ENCODE measurements at places on chromosomes 1 and 21. TPM values are rescaled to one million over a fixed set of nuclear protein-coding genes. Genes with fewer than 3 reads are reported as not detected.

Gene HSD11B1
- 88.5 TPM for total RNA-seq

- DNase-seq: no peak
Measured at GRCh38 chr1:178142806-178143205, 48.9 kb downstream of the RASAL2 start.

GRCh38 chr1:43541721-43542401 lies 11.2 kb downstream of the PTPRF start:
- peak; percentile 87 for DNase-seq

DNA sequence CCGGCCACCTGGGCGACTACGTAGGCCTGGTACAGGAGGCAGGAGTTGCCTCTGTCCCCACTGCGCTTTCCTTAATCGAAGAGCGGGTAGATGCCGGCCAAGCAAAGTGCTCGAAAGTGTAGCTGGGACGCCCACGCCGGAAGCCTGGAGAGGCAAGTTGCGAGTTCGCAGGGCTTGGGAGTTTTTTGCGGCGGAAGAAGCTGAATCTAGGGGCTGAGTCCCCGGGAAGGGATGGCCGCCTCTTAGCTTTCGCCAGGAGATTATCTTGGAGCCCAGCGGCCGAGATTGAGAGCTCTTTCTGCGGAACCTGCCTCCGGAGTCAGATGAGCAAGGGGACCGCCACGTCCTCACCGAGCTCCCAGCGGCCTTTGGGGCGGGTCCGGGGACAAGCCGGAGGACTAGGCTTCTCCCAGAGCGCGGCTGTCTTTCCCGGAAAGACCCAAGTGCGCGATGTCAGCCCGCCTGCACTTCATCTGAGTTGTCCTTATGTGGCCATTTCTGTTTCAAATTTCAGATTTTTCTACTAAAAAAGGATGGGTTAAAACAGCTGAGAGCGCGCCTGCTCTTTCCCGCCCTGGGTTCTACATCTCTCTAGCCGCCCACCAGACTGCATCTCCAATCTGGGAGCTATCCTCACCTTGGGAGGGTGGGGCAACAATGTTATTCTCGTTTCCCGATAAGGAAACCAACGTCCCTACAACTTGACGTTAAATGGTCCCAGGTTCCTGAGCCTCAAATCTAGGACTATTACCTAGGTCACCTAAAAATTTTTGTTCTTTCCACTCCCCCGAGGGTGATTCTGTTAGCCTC lies 12.4 kb upstream of the TBX15 start:
- DNase-seq: no peak

- no peak for DNase-seq
Measured at GRCh38 chr1:168223681-168224540, 1.9 kb upstream of the SFT2D2 start.

- DNase-seq: no peak
Measured at GRCh38 chr1:5297180-5297885, 642.9 kb downstream of the AJAP1 start.

DNA sequence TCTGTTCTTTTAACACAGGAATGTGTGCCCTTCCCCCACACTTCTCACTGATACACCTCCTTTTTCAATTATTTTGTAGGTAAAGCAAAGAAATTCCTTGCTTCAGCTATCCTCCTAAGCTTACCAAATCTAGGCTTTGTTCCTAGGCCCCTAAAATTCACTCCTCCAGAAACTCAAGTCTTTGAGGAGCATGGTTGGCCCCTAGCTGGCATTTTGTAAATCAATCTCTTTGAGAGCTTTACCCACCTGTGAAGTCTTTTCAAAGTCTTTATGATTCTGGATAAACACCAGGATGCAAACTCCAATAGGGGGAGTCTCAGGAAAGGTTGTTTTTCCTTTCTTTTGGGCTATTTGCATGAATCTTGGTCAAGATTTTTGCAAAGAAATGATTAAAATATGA lies 82.9 kb upstream of the ZNF644 start:
- DNase-seq: no peak

DNA sequence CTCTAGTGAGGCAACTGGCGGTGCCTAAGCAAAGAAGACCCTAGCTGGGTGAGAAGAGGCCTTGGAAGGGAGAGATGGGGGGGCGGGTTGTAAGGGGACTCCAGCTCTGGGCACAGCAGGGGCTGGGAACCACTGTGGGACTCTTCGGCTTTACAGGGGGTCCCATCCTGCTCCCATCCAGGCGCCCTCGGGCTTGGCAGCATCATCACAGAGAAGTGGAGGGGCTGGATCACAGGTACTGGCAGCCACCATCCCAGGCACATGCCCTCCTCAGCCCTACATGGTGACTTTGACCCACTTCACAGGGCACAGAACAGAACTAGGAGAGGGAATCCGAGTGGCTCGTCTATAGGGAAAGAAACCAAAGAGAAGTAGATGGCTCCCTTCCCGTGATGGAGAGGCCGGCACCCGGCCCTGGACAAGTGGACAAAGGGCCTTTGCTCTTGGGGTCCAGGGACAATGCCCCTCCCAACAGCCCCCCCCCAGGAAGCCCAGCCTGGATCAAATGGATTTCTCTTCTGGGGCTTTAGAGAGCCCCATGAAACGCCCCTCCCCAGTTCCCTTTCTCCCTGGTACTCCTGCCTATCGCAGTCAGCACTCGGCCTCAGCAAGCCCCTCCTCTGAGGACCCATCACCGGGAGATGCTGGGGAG lies 54.0 kb upstream of the ECE1 start:
- DNase-seq: no peak

Gene MAP3K21
- 6.3 TPM for total RNA-seq

Gene CCSAP
- 16.6 TPM for total RNA-seq

DNA sequence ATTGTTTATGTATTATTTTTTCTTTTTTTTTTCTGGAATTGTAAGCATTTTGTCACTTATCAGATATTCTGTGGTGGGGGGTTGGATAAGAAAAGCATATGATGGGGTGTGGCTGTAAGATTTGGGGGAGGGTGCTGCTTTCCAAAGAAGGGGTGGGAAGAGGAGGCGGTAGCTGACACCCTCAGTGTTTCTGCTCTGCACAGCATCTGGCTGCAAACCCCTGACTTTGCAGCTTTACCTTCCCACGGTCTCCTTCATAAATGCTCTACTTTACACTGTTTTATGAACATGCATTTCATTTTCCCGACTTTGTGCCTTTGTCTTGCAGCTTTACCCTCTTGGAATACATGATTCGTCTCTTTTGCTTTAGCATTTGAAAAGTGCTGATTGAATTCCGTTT lies 7.6 kb downstream of the FMN2 start:
- no peak for DNase-seq

- no peak for DNase-seq
Measured at GRCh38 chr1:117290890-117291289, 76.4 kb upstream of the MAN1A2 start.

- DNase-seq: no peak
Measured at GRCh38 chr1:215835951-215836350, 268.8 kb downstream of the KCTD3 start.

- DNase-seq: no peak
Measured at GRCh38 chr1:31523012-31523411, 53.3 kb upstream of the TINAGL1 start.

DNA sequence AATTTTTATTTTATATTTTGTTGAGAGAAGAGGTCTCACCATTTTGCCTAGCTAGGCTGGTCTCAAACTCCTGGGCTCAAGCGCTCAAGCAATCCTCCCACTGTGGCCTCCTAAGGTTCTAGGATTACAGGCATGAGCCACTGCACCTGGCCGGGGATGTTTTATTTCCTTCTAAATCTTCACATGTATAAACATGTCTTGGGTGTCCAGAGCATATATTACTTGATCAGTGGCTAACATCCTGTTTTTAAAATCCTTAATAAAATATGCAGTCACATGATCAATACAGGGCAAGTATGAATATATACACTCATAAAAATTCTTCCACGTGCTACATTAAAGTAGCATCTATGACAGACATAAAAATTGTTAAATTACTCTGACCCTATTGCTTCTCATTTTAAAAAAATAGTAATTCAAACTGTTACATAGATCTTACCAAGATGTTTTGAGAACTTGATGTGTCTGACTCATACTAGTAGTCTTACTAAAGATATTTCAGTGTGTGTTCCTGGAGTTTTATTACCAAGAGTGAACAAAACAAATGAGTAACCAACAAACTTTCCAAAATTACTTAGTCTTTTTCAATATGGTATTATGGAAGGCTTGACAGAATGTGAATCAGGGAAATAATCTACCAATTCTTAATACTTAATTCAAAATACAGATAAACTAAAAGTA lies 222.5 kb downstream of the SLC45A1 start:
- no peak for DNase-seq

DNA sequence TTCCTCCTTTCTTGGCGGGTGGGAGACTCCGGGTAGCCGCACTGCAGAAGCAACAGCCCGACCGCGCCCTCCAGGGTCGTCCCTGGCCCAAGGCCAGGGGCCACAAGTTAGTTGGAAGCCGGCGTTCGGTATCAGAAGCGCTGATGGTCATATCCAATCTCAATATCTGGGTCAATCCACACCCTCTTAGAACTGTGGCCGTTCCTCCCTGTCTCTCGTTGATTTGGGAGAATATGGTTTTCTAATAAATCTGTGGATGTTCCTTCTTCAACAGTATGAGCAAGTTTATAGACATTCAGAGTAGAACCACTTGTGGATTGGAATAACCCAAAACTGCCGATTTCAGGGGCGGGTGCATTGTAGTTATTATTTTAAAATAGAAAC lies 2.5 kb downstream of the OLIG2 start:
- DNase-seq: no peak

- DNase-seq: peak; percentile 77
Measured at GRCh38 chr1:52142220-52143183, 613 bp downstream of the ZFYVE9 start.
